ENCODE measurements at places on chromosomes 6 and 20.

DNA sequence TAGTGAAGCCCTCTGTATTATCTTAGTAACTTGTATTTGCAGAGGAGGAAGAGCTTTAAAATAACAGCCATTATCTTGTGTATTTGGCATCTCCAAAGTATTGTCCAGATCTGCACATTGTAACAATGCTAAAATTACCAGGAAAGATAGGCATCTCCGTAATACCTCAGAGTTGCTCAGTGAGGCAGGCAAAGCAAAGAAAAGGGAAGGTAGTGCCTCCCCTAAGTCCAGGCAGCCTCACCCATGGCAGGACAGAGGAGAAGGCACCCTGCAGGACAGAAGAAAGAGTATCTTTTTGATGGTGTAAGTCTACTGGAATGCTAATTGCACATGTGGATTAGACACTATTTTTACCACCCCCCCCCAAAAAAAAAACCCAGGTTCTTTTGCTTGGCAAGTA, 13.6 kb upstream of the SSTR4 start:
- no peak for DNase-seq

- no peak for DNase-seq
Measured at GRCh38 chr20:42186337-42186736, 568.2 kb upstream of the CHD6 start.

DNA sequence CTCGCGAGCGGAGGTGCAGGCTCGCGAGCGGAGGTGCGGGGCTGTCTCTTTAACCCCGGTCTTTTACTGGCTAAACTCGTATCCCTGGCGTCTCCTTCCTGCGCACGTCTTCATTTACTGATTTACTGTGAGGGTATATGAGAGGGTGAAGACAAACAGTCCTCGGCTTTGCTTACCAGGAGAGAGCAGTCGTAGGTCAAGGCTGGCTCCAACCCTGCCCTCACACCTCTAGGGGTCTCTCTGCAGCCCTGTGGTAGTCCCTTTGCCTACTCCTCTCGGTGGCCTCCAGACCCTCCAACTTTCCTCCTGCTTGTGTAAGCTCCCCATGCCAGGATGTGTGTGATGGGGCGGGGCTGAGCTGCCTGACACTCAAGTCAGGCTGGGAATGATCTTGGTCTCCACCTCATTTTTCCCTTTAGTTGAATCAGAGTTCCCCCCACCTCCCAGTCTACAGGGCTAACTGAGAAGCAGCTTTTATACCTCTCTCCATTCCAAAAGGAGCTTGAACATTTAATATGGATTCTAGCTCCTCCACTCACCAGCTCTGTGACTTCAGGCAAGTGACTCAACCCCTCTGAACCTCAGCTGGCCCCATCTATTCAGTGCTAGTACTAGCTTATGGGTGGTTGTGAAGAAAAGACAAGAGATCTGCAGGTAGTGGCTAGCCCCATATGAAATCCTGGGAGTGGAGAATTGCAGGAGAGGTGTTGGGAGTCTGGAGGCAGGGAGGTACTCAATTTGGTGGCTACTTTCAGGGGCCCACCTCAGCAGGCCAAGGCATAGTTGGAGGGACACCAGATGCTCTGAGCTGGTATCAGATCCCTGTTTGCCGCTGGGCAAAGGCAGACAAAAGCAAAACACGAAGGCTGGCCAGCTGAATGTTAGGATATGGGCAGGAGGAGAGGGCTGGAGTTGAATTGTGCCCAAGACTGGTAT, 902 bp downstream of the SLC29A1 start:
- no peak for DNase-seq

DNA sequence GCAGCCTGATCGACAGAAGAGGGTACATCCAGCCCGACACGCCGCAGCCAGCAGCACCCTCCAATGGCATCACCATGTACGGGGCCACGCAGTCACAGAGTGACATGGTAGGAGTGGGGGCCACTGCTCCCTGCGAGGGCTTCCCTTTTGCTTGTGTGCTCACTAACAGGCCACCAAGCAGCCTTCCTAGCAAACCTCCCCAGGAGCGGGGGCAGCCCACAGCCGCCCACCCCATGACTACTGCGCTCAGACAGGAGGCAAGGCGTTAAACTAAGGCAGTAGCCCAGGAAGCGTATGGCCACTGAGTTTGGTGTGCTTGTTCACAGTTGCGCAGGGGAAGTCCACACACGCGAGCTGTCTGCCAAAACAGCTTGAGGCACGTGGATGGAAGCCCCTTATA, 169.5 kb upstream of the SNX9 start:
- DNase-seq, result no peak

- DNase-seq, result no peak
Measured at GRCh38 chr20:41776421-41776820, 158.2 kb upstream of the CHD6 start.
